CD4-positive, alpha-beta T cell treated with Interleukin-15 for 4 hours (primary cell): ENCODE measurements at places on chromosomes 4 and X.

DNA sequence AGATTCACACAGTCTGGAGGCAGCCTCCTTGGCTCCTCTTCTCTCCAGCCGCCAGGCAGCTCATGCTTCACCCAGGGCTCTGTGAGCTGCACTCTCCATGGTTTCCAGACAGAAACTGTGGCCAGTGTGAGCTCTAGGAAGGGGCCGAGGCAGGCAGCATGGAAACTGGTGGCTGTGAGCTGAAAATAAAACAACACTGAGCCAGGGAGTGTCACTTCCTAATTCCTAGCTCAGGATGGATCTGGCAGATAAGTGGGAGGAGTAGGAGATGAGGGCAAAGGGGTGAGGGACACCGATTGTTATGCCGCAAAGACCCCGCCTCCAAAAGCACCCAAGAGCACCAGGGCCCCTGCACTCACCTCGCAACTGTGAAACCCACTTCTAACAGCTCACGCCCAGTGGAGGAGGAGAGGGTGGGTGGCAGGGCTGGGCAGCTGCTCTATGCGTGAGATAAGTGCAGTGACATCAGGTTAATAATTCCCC is 69.8 kb downstream of the FHDC1 start:
- DNase-seq = no peak

DNA sequence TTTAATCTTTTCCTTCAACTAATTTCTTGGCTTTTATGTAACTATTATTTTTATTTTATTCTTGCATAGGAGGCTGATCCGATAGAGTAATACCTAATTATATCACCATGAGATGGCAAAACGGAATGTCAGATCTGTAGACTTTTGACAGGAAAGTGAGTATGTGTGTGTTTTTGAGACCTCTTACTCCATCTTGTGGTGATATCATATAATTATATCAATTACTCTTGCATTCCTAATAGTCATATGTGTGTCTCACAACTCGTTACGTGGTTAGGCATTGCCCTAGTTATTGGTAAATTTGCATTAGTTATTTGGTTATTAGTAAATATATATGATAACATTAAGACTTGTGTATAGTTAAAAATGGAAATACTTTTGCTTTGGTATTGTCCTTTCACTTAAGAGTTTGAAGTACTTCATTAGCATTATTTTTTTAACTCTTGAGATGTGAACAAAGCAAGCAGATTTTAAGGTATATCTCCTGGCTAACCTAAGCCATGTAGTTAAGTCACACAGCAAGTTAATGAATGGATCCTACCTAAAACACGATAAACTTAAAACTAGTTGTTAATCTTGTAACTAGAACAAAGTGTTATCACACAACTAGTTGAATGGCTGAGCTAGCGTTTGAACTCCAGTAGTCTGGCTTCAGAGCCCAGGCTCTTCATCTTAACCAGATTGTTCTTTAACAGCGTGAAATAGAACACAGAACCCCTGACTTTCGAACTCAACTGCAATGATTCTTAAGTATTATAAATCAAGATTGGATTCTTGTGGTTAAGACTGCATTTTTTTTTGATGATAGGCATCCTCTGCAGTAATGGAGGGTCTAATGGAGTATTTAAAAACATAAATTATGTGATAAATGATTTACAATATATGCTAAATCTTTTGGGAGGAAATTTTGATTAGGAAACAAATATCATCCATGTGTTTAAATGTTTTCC is 67.1 kb downstream of the PGRMC2 start:
- no peak for DNase-seq

DNA sequence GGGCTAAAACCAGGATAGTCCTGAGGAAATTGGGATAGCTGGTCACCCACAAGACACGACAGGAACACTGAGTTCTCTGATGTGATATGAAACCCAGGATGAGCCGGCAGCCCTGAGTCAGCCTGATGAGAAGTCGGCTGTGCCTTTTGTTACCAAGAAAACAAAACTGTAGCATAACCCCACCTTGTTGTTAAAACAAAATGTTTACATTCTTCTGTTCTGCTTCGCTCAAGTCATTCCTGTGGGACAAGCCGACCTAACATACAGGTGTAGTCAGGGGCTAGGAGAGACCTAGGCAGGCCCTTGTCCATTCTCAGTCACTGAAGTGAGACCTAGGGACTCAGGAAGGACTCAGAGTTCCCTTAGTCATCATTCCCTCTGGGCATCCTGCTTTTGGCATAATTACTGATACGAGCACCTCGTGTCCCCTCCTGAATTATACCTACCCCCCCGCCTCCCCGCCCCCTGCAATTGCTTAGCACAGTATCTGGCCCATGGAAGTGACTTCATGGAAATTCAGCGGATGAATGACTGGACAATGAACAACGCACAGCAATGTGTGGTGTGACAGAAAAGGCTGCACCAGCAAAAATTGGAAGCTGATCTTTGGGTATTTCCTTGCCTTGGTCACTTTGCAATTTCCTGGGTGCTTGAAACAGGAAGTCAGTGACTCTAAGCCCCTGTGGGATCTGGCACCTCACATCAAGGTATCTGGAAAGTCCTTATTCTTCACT is 31.9 kb upstream of the TLR2 start:
- no peak for DNase-seq

DNA sequence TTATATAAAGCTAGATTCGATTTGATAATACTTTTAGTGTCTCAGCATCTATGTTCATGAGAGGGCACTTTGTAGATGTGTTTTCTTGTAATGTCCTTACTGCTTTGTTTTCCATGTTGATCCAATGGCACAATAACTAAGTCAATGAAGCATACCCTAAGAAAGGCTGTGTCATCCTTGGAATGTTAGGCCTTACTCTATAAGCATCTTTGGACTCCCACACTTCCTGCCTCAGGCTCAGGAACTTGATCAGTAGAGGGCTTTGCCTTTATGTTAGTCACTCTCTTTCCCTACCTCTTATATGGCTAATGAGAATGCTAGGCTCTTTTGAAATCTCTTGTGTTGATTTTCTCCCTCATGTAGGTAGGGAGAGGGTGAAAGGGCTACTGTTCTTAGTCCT is 33.2 kb upstream of the EDA2R start:
- no peak for DNase-seq

DNA sequence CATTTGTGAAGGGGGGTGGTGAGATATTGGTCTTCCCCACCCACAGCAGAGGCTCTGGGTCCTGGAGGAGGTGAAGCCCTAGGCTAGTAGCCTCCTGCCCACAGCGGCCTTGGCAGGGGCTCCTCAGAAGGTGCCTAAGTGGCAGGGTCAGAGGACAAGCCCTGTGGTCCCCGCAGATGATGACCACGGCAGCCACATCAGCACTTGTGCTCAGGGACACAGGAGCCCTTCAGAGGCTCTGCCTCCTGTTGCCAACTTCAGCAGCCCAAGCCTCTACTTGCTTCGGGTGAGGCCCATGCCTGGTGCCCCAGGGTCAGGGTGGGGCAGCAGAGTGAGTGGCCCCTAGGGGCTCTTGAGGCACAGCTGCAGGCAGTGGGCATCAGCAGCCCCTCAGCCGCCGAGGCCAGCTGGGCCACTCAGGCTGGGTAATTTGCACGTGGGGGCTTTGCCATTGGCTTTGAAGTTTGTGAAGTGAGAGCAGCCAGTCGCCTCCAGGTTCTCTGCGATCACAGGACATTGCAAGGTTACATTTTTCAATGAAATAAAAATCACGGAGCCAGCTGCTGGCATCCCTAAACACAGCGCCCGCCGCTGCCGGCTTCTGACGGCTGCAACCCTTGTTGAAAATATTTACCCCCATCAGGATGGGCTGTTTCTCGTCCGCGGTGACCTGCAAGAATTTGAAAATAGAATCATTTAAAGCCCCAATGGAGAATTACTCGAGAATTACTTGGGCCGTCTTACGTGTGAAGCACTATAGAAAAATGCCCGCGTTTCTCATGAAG is 108.5 kb downstream of the HMX1 start:
- no peak for DNase-seq

GRCh38 chr4:112182604-112183003 is 37.4 kb downstream of the FAM241A start:
- no peak for DNase-seq

DNA sequence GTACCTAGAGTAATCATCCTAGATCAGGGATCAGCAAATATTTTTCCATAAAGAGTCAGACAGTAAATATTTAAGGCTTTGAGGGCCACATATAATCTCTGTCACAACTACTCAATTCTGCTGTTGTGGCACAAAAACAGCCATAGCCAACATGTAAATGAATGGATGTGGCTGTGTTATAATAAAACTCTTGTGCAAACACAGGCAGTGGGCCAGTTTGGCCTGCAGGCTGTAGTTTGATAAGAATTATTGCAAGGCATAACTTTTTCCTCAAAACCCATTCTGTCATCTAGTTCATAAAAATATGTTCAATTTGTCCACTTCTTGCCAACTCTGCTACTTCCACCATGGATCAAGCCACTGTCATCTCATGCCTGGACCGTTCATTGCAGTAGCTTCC is 39.4 kb upstream of the SHROOM4 start:
- DNase-seq = no peak

DNA sequence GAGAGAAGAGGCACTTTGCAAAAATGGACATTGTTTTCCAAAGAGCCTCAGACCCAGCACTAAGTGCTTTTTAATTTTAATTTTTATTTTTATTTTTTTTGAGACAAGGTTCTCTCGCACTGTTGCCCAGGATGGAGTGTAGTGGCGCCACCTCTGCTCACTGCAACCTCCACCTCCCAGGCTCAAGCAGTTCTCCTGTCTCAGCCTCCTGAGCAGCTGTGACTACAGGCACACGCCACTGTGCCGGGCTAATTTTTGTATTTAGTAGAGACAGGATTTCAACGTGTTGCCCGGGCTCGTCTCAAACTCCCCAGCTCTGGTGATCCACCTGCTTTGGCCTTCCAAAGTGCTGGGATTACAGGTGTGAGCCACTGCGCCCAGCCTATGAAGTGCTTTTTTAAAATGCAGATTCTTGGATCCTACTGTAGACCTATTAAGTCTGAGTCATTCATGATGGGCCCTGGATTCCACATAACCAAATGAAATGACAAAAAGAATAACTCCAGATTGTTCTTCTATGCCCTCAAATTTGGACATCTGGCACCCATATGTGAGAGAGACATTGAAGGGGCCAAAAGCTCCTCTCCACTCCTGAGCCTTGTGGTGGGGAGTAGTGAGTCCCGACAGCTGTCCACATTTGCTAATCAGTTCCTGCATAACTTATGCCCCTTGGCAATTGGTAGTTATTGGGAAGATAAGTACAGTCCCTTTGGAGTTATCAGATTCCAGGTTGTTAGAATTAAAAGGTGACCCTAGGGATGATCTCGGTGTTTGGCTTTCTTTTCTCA is 3.6 kb downstream of the NOCT start:
- DNase-seq = no peak

DNA sequence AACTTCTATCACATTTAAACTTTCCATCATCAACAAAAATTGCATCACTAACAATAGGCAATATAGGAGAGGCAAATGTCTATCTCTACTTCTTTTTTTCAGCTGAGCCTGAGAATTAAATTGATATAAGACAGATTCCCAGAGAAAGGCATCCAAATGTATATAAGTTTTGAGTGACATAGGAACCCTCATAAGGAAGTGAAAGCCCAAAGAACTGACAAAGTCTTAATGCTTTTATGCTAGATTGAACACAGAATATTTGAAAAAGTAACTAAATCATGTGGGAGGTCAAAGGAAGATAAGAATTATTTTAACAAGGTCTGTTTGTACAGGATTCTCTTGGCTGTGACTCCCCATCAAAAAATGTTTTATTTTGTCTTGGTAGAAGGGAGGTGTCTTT is 714.9 kb downstream of the GRXCR1 start:
- no peak for DNase-seq

GRCh38 chr4:145731028-145731427 is 51.1 kb downstream of the C4orf51 start:
- no peak for DNase-seq

DNA sequence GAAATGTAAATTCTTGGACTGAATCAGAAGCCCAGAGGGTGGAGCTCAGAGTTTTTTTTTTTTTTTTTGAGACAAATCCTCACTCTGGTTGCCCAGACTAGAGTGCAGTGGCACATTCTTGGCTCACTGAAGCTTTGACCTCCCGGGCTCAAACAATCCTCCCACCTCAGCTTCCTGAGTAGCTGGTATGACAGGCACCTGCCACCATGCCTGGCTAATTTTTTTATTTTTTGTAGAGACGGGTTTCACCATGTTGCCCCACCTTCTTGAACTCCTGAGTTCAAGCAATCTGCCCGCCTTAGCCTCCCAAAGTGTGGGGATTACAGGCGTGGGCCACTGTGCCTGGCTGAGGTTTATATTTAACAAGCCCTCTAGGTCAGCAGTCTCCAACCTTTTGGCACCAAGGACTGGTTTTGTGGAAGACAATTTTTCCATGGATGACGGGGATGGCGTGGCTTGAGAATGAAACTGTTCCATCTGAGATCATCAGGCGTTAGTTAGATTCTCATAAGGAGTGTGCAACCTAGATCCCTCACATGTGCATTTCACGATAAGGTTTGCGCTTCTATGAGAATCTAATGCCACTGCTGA is 76.7 kb downstream of the FHIP1A start:
- DNase-seq = no peak

- DNase-seq = no peak
Measured at GRCh38 chr4:54238389-54238788, 9.3 kb downstream of the PDGFRA start.

DNA sequence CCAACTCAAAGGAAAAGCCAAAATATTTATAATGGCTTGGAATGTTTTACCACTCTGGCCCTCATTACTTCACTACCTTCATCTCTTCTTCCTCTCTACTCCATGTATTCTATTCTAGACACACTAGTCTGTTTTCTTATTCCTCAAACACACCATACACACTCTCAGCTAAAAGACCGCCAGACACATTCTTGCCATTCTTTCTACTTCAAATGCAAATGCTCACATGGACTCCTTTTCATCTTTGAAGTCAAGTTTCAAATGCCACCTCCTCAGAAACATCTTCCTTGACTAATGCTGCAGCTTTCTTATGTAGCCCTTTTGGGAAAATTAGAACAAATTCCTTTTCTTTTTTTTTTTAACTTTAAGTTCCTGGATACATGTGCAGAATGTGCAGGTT is 412.9 kb upstream of the FMR1 start:
- DNase-seq = no peak

GRCh38 chr4:164959896-164960295 is 17.6 kb downstream of the TRIM61 start:
- DNase-seq = no peak

GRCh38 chrX:12843668-12844279 is 23.1 kb upstream of the TLR7 start:
- DNase-seq = no peak

- DNase-seq = no peak
Measured at GRCh38 chr4:99352602-99353537, at the start of gene ADH1C. TSS of gene ADH1C (minus strand) at chr4:99352746. CDS start at chr4:99352675, 71 bp downstream.

GRCh38 chr4:151094290-151094751 is 5.1 kb upstream of the RPS3A start:
- DNase-seq = no peak

DNA sequence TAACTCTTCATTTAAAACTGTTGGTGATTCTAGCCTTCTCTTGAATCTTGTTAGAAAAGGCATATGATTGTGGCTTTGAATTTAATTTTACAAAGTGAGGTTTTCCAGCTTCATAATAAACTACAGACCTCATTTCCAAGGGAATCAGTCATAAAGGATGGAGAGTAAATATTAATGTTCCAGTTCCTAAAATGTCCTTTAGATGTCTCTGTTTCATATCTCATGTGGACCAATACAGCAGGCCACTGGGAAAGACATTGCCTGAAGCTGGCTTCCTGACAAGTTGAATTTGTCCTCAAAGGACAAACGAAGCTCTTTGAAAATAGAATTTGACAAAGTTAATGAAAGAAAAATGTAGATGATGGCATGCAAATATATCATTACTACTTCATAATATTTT is 125.4 kb downstream of the ZNF330 start:
- no peak for DNase-seq

GRCh38 chr4:150501009-150501727 is 80.8 kb upstream of the MAB21L2 start:
- DNase-seq = no peak
